ENCODE measurements at places on chromosomes 5 and 9.
A peak's percentile ranks its signal among the peaks of the same experiment; 100 is the strongest.

DNA sequence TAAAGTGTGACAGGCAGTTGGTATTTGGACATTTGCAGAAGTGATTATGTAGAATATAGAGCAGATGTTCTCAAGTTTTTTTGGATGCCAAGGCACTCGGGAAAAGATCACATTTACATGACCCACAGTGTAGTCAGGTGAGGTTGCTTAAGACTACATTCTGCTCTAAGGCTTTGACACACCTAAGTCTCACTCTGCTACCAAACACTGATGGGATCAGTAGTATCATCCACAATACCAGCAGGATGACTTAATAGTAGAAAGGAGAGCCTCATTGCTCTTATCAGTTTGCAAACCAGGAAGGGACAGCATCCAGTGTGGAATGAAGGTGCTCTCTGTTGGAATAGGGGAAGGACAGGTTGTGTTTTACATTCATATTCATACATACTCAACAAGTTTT, 2.5 kb upstream of the SPATA31D1 start:
- no peak for DNase-seq

DNA sequence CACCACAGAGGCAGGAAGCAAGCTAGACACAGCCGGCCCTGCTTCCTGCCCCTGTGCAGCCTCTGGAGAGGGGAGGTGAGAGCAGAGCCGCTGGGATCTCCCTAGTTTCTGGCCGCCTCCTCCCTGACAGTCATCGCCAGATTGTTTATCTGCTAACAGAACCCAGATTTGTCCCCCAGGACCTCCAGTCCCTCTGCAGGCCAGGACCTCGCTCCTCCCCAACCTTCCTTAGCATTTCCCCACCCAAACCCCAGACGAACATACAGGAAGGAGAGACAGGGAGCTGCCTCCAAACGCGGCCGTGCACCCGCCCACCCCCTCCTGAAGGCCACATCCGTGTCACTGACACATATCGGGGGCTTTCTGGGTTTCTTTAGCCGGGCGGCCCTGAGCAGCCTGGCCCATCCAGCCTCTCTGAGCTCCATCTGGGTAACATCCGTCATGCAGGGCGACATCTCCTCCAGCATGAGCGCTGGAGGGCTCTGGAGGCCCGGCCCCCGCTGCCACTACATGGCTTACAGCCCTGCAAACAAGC, 47.5 kb downstream of the DBH start:
- DNase-seq: peak; percentile 25

GRCh38 chr5:2721385-2722138, 29.9 kb downstream of the IRX2 start:
- no peak for DNase-seq

DNA sequence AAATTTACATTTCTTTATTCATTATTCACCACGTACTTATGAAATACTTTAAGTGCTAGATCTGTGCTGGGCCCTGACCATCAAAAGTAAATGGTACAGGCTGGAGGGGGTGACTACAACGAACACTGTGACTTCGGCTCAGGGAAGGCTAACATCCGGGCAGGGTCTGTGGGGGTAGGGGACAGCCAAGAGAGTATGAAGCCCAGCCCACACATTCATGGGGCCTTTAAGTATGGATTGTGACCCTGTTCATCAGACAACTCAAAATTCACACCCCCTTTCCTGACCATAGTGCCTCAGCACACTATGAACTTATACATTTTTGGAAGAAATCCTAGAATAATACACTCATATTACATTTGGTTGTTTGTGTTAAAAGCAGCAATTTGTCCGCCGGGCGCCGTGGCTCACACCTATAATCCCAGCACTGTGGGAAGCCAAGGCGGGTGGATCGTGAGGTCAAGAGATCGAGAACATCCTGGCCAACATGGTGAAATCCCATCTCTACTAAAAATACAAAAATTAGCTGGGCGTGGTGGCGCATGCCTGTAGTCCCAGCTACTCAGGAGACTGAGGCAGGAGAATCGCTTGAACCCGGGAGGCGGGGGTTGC, 33.3 kb downstream of the MORN5 start:
- DNase-seq: peak; percentile 26

GRCh38 chr5:133425222-133425621, 187.1 kb downstream of the FSTL4 start:
- DNase-seq: no peak

- DNase-seq: peak; percentile 7
Observed at GRCh38 chr9:32264170-32264864, 120.1 kb upstream of the ACO1 start.

GRCh38 chr5:150517272-150518152, 9.6 kb downstream of the NDST1 start:
- peak; percentile 95 for DNase-seq

DNA sequence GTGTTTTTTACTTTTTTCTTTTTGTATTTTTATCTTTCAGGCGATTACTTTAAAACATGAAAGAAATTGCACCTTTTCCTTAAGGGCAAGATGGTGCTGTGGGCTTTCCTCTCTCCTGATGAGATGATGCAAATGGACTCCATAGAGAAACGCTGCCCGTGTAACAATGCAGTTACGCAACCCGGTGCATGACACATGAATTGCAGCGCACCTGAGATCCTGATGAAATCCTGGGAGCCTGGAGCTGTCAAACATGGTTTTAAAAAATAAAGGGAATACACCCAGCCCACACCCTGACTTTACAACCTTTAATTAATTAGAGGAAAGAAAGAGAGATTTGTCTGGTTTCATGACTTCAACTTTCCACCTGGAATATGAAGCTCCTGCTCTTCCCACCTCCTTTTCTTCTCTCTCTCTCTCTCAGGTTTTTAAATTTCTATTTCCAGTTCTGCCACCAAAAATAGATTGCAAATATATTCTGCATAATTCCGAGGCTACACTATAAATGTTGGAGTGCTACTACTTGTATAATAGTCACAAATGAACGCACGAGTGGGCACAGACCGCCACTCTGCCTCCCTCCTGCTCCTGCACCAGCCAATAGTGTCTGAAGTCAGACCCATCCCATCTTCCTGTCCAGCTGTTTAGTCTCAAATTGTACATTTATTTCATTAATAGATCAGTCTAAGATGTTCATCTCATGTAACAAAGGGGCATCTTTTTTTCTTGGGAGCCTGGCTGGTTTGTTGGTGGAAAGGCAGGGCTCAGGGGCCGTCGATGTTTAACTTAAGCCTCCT, 179.1 kb downstream of the AUH start:
- DNase-seq: peak; percentile 46

- no peak for DNase-seq
Observed at GRCh38 chr5:42956551-42956950, 83.6 kb downstream of the ANXA2R start.

- no peak for DNase-seq
Observed at GRCh38 chr5:113437111-113437510, 2.3 kb upstream of the TSSK1B start.

DNA sequence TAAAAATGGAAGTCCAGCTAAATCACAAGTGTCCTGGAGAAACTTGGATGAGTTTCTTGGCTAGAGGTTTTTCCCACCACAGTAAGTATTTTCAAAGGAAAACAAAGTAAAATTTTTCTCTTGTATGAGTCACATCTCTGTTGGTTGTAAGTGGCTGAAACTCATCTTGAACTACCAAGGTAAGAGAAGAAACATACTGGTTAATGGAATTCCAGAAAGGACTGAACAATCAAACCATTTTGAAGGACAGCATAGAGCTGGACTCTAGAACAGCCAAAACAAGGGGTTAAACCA, 102.8 kb upstream of the CDKN2B start:
- peak; percentile 85 for DNase-seq

- no peak for DNase-seq
Observed at GRCh38 chr9:117242082-117242481, 172.8 kb downstream of the ASTN2 start.

- no peak for DNase-seq
Observed at GRCh38 chr9:129511285-129511900, 109.5 kb downstream of the C9orf50 start.

GRCh38 chr9:118959366-118959765, 409.9 kb downstream of the BRINP1 start:
- no peak for DNase-seq

DNA sequence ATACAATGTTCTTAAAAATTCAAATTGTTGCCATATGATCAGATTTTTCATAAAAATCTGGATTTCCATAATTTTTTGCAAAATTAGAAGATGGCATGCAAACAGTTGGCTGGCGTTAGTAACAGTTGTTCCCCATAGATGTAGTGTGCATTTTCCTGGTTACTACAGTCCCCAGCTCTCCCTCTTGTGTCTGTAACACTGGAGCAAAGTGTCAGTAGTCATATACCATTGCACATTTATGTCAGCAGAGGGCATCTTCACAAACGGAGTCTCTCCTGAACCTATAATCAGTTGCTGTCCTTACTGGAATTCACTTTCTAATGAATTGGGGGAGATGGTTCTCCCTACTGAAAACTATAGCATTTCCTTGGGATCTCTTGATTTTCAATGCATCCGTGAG, 44.7 kb upstream of the DMAC1 start:
- peak; percentile 4 for DNase-seq

DNA sequence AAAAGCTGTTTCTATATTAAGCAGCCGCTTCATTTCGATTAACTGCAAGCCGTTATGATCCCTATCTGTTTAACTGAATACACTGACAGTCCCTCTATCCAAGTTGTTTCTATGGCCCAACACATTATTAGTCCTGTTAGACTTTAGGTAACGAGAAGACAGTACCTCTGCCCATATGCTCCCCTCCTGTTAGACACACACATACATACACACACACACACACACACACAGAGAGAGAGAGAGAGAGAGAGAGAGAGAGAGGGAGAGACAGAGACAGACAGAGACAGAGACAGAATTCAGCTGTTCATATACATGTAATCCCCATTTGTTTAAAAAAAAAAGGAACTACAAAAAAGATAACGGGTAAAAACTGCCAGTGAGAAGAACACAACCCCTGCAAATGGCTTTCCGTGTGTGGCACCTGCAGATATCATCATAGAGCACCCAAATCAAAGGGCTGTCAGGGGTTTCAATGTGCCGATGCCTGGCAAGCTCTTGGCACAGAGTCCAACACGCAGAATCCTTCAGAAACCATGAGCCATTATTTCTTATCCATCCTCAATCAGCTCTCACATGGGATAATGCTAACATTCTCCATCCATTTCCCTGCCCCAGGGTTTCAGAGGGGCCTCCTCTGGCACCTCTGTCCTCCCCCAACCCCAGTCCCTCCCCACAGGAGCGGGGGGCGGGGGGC, 144.0 kb downstream of the MYO10 start:
- DNase-seq: no peak

- DNase-seq: no peak
Observed at GRCh38 chr5:14161825-14162556, 18.8 kb downstream of the TRIO start.

DNA sequence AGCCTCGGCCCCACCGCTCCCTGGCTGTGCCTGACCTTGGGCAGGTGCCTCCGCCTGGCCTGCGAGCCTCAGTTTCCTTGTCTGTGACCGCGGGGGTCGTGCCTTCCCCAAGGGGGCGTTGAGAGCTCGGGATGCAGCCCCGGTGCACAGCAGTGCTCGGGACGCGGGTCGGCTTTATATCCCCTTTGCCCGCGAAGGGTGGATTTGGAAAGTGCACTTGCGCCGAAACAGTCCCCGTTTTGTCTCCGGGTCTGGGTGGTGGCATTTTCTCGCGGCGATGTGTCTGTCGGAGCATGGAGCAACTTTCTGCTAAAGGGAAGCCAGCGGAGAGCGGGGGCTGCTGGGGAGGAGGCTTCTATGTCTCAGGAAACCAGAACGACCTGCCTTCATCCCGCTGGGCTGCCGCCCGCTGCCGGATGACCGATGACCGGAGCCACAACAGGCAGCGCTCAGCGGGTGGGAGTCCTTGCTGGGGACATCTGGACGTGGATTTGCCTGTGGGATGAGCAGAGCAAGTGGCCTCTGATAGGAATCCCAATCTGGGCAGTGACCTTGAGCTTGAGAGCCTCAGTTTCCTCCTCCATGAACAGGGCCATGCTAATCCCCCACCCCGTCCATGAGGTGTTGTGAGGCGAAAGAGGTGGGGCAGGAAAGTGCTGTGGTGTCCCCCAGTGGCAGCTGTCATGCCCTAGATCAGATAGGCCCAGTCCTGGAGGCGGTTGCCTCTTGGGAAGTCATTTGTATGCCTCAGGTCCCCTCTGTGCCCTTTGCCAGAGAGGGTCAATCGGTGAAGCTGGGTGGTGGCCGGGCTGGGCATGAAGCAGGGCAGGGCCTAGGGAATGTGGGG, 651 bp downstream of the HRH2 start:
- DNase-seq: no peak

DNA sequence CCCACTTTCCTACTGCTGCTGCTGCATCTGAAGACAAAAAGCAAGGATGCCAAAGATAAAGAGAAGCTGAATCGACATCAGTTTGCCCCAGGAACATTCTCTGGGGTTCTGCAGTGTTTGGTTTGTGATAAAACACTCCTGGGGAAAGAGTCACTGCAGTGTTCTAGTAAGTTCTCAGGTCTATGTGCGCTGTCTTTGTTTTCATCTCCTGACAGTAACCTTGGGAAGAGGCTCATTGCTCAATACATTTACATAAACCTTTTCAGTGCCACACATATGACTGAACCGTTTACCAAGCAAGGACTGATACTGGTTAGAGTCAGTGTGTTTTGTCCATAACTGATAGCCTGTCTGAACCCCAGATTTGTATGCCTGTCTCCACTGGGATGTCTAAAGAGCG, 232.1 kb downstream of the ARHGEF28 start:
- peak; percentile 63 for DNase-seq

DNA sequence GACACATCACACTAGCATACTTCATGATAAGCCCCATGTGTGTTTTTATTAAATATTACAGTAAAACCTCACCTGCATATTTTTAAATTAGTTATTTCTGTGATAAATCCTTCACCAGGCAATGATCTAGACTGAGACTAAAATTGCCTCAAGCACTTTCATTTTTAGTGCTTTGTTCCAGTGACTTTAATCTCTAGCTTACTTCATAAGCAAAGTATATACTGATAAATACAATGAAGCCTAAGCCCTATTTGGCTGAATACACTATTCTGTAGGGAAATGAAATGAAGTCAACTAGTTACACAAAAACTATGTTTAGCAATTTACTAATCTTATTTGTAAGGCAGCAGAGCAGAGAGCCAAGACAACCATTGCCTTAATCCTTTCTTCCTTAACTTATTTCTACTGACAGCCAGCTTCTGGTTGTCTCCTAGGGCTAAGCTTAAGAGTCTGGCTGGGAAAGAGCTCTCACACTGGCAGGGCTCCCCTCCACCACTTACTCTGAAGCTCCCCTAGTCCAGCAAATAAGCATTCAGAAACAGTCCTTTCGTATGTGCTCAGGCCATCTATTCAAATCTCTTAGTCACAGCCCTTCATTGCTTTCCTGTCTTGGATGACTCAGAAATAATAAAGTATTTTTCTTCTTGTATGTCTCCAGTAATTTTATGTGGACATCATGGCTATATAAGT, 31.4 kb upstream of the MTAP start:
- peak; percentile 96 for DNase-seq

All from iris pigment epithelial cell (primary cell).